ENCODE measurements at places on chromosomes 5 and 9. TPM values are rescaled to one million over a fixed set of nuclear protein-coding genes. Genes with fewer than 3 reads are reported as not detected.

Gene ADGRV1
- not detected for total RNA-seq

Gene PCDHB2
- 0.20 TPM for total RNA-seq

Gene SLC45A2
- total RNA-seq, result 0.23 TPM

Gene FST
- total RNA-seq, result not detected

Gene TMEM171
- total RNA-seq, result not detected

Gene MAMDC2
- not detected for total RNA-seq
